Uterus (tissue), 4 donors: ENCODE measurements at places on chromosomes 5 and 9. TPM values are rescaled to one million over a fixed set of nuclear protein-coding genes. Genes with fewer than 3 reads are reported as not detected.

GRCh38 chr9:112166176-112167140, 8.6 kb downstream of the SUSD1 start:
- H3K4me1 ChIP-seq = no peaks in the 10 kb centered on the region
- H3K27me3 ChIP-seq = no peaks in the 10 kb centered on the region
- H3K36me3 ChIP-seq = no peaks in the 10 kb centered on the region
- no peak for DNase-seq
- H3K4me3 ChIP-seq = no peak overlapping the region
- H3K27ac ChIP-seq = no peak overlapping the region

DNA sequence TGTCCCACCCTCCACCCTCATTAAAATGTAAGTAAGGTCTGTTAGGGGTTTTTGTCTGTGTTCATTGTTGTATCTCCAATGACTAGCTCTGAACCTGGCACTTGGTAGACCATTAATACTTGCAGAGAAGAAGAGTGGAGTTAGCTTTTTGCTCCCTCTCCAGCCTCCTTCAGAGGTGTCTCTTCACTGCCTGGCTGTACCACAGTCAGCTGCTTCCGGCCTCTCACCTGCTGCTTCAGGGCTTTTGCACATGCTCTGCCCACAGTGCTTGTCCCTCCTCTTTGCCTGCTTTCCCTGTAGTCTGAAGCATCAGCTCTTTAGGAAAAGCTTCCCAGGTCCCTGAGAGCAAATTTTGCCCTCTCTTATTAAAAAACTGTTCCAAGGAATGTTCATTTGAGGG, 83.6 kb downstream of the SNX24 start:
- H3K4me3 ChIP-seq = no peak overlapping the region
- DNase-seq = no peak
- H3K36me3 ChIP-seq = no peaks in the 10 kb centered on the region

GRCh38 chr5:113375480-113376060, 59.2 kb downstream of the TSSK1B start:
- no peaks in the 10 kb centered on the region for H3K27me3 ChIP-seq
- no peaks in the 10 kb centered on the region for H3K4me1 ChIP-seq
- no peak for DNase-seq
- no peak overlapping the region for H3K27ac ChIP-seq

DNA sequence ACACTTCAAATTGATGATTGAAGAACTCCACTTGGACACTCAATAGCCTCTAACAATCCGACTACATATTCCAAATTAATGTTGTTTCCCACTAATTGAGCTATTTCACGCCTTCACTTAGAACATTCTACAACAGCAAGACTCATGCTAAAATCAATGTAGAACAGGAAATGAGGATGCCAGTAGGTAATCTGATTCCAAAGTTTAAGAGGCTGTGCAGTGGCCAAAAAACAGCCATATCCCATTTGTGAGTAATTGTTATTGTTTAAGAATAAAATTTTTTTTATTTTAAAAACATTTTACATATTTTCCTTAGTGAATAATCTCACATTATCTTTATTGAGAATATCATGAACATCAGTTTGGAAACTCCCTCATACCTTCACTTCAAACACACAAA, 35.7 kb upstream of the GHR start:
- H3K27me3 ChIP-seq = no peaks in the 10 kb centered on the region
- H3K4me3 ChIP-seq = no peak overlapping the region
- no peak for DNase-seq
- H3K27ac ChIP-seq = no peak overlapping the region

DNA sequence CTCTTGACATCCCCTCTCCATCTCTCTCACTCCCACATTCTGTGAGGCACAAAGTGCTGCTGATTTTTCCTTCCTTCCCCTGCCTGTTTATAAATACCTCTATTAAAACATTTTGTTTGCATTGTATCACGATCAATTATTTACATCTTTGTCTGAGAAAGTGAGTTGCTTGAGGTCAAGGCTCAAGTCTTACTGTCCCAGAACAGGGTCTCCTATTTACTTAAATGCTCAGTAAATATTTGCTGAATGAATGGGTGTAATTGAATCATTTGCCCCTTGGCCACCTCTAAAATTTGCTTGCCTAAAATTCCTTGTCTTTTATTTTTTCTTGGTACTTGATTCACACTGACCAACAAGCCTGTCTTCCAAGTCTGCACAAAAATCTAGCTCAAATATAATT, 103.5 kb downstream of the ZNF462 start:
- H3K27me3 ChIP-seq = no peaks in the 10 kb centered on the region
- H3K4me1 ChIP-seq = no peaks in the 10 kb centered on the region
- no peaks in the 10 kb centered on the region for H3K36me3 ChIP-seq
- H3K4me3 ChIP-seq = no peak overlapping the region

DNA sequence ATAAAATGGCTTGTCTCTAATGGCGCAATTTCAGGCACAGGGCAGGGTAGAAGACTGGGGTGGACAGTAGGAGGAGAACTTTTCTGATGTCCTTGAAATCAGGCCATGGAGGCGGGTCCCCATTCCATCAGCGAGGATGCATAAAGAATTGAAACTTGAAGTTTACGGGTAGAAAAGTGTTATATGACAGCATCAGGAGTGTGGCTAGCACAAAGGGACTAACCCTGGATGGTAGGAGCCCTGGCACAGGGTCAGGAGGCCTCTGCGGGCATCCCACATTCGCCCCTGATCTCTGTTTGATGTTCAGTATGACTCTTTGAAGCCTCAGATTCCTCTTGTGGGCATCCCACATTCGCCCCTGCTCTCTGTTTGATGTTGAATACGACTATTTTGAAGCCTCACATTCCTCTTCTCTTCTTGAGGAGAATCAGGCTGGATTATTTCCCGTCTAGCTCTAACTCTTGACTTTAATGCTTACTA, 94.8 kb upstream of the ADRA1B start:
- DNase-seq = no peak
- H3K4me3 ChIP-seq = no peak overlapping the region
- no peaks in the 10 kb centered on the region for H3K27me3 ChIP-seq

GRCh38 chr9:116837018-116837989, 150.2 kb downstream of the TRIM32 start:
- H3K4me1 ChIP-seq = no peaks in the 10 kb centered on the region
- no peak for DNase-seq
- no peak overlapping the region for H3K27ac ChIP-seq
- no peaks in the 10 kb centered on the region for H3K27me3 ChIP-seq

GRCh38 chr5:10213316-10213715, 36.4 kb downstream of the ATPSCKMT start:
- no peak overlapping the region for H3K27ac ChIP-seq
- no peaks in the 10 kb centered on the region for H3K4me1 ChIP-seq
- no peaks in the 10 kb centered on the region for H3K27me3 ChIP-seq
- no peaks in the 10 kb centered on the region for H3K36me3 ChIP-seq
- DNase-seq = no peak
- no peak overlapping the region for H3K4me3 ChIP-seq

DNA sequence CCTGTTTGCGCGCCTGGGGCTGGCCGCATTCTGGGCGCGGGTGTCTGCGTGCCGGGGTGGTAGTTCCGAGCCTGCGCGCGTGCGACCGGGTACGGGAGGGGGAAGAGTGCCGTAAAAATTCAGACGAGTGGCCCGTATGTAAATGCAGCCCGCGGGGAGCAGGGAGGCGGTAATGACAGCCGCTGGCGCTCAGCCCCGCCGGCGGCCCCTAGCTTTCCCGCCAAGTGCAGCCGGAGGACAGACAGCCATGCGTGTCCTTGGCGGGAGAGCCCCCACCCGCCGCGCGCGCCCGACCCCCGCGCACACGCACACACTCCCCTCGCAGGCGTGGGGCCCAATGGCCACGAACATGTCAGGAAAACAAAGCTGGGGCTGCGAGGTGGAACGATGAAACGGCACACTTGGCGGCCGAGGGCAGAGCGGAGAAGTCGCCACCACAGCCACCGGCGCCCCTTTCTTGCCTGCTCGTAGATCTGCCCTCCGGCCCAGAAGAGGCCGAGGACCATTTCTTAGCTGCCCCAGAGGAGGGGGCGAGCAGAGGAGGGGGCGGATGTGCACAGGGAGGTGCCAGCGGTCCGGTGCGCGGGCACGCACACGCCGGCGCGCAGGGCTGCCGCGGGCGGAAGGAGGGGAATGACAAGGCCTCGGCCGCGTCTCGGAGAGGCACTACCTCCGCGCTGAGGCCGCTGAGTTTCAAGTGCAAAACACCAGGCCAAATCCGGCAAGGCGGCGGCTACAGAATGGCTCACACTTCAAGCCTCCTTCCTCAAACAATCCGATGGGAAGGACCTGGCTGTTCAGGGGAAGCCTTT, 208.4 kb downstream of the MEF2C start:
- peaks cover 11% of the 10 kb centered on the region for H3K4me1 ChIP-seq
- peak overlapping the region; percentile 26 for H3K4me3 ChIP-seq
- H3K27ac ChIP-seq = no peak overlapping the region
- DNase-seq = no peak
- H3K27me3 ChIP-seq = peaks cover 38% of the 10 kb centered on the region

DNA sequence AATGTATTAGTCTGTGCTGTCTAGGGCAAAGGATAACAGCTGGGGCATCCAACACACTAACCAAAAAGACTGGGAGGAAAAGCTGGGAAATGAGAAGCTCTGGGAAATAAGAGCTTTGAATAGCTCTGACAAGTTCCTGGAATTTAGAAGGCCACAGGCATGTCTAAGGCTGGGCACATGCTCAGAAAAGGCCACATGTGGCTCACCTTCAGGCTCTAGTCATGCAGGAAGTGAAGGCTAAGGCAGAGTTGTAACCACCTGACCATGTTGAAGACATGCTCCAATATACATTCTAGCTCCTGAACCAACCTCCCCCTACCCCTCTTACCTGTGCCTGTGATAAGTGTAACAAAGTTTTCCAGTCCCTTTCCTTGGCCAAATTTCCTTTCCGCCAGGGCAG, 31.7 kb downstream of the CLTA start:
- H3K27ac ChIP-seq = no peak overlapping the region
- no peaks in the 10 kb centered on the region for H3K27me3 ChIP-seq
- no peaks in the 10 kb centered on the region for H3K36me3 ChIP-seq
- DNase-seq = no peak

DNA sequence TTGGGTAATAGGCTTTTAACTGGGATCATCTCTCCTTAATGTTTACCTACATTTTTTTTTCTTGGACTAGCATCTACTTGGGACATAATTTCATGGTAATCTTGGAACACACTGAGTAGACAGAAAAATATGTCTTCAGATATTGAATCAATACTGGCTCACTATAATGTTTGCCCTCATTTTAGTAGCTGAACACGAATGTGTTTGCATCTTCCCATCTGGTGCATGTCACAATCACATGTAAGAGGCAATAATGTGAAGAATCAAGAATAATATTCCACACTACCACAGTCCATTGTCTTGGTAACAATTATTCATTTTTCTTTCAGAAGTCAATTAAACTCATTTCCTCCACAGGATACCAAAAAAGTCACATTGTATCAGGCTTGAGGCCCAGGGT, 382.7 kb upstream of the CDH10 start:
- H3K27ac ChIP-seq = no peak overlapping the region
- no peaks in the 10 kb centered on the region for H3K4me1 ChIP-seq
- no peaks in the 10 kb centered on the region for H3K36me3 ChIP-seq
- H3K4me3 ChIP-seq = no peak overlapping the region

GRCh38 chr5:43000111-43000840, 39.8 kb downstream of the ANXA2R start:
- no peaks in the 10 kb centered on the region for H3K4me1 ChIP-seq
- no peak overlapping the region for H3K4me3 ChIP-seq
- H3K27me3 ChIP-seq = peaks cover 2% of the 10 kb centered on the region
- no peaks in the 10 kb centered on the region for H3K36me3 ChIP-seq
- no peak for DNase-seq

DNA sequence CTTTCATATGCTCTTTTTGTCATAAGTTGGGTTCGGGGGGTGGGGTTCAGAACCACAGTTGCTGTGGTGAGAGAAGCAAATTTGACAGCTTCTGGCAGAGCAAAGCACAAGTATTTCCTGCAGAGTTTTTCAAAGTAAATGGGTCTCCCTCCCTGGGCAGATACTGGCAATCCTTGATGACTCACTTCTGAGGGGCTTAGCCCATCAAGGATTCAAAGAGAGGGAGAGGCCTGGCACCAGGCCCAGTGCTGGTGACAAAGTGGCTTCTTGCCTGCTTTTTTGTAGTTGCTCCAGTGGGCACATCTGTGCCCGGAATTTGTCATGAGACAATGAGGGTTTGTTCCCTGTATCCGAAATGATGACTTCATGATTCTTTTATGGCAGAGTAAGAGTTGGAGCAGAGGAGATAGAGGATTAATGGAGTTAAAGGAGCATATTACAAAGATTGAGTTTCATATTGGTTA, 46.6 kb upstream of the TNC start:
- no peak overlapping the region for H3K4me3 ChIP-seq
- no peaks in the 10 kb centered on the region for H3K36me3 ChIP-seq
- H3K27ac ChIP-seq = no peak overlapping the region
- H3K27me3 ChIP-seq = no peaks in the 10 kb centered on the region
- no peak for DNase-seq
- H3K4me1 ChIP-seq = no peaks in the 10 kb centered on the region

DNA sequence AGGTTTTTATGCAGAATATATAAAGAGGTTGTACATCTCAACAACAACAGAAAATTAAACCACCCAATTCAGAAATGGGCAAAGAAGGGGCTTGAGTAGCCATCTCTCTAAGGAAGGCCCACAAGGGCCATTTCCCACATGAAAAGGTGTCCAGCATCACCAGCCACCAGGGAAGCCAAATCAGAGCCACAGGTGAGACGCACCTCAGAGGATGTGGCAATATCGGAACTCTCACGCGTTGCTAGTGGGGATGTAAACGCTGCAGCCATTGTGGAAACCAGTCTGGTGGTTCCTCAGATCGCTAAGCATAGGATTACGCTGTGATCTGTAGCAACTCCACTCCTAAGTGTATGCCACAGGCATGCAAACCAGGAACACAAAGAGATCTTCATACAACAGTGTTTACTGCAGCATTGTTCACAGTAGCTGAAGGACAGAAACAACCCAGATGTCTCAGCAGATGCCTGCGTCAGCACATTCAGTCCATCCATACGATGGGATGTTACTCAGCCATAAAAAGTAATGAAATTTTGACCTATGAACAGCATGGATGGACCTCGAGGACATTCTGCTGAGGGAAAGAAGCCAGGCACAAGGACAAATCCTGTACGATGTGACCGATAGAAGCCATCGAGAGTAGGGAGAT, 84.3 kb upstream of the CACNA1B start:
- H3K4me1 ChIP-seq = no peaks in the 10 kb centered on the region
- H3K27ac ChIP-seq = no peak overlapping the region
- no peaks in the 10 kb centered on the region for H3K27me3 ChIP-seq
- H3K4me3 ChIP-seq = no peak overlapping the region

GRCh38 chr5:21802869-21803490, 1050.2 kb downstream of the CDH12 start:
- no peak overlapping the region for H3K27ac ChIP-seq
- no peaks in the 10 kb centered on the region for H3K27me3 ChIP-seq
- H3K4me3 ChIP-seq = no peak overlapping the region
- H3K4me1 ChIP-seq = no peaks in the 10 kb centered on the region
- DNase-seq = no peak
- H3K36me3 ChIP-seq = no peaks in the 10 kb centered on the region

Gene TAF11L5
- not detected for total RNA-seq

Gene FGF1
- not detected for total RNA-seq

Gene KLF4
- total RNA-seq = 20.2 TPM
